ENCODE measurements at places on chromosomes 4 and X.

DNA sequence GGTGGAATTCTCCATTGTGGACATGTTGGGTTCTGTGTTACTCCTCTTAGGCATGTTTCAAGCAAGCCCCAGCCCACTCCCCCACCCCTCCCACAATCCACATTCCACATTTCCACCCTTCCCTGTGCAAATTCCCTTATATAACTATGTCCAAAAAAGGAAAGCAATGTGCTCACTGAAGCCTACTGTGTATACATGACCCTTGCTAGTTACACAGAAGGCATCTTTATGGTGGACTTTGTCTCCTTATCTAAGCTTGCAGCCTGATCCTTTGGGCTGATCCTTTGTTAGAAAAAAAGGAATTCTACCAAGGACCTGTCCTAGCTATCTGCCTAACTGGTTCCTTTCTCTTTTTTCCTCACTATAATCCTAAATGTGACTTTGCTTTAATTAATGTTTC lies 796.8 kb downstream of the NLGN4X start:
- no peak for DNase-seq

- peak; percentile 55 for DNase-seq
These were observed 531 bp upstream of the MANBA start for GRCh38 chr4:102761296-102761701.

GRCh38 chrX:17738737-17739535 lies 1.6 kb downstream of the SCML1 start:
- DNase-seq = no peak

DNA sequence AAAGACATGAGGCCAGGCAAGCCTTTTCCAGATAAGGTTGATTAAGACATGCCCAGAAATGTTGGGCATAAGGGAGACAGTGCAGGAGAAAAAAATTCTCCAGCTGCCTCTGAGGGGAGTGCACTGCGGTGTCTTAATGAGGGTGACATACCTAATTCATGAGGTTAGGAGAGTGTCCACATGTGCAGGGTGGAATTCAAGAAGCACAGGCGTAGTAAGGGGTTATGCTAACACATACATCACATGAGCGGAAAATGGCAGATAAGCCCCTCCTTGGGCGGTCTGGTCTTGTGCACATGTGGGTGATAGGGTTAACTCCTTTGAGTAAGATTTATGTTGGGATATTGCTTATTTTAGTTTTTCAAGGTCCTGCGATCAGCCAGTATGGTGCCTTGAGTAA lies 122.4 kb downstream of the PHKA2 start:
- no peak for DNase-seq

DNA sequence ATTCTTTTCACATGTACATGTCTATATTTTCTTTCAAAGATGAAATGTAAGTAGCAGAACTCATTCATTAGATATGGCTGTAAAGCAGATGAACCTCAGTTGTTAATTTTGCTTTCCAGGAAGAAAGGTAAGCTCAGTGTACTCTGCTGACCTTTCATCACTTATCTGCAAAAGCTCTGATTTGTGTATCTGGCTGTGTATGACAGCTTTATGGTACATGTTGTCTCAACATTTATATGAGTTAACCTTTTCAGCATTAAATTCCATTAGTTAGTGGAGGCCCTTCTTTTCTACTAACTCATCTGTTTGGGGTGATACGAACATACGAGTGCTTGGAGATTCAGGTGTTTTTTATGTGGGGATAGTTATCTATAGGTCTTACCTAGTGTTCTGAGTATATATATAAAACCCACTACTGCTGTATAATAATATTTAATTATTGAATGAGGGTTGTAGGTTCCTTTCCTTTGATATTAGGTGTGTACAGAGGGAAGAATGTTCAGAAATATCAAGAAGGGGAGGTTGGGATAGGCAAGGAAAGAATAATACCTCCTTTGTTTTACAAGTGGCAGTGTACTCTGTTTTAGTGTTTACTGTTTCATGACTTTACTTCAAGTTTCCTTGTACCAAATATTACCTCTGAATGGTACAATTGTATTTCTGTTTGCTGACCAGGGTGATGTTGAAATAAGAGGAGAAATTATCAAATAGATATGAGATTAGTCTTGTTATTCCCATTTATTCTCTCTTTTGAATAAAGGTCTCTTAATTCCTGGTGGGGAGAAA lies 395.5 kb downstream of the ARHGAP24 start:
- DNase-seq = no peak

DNA sequence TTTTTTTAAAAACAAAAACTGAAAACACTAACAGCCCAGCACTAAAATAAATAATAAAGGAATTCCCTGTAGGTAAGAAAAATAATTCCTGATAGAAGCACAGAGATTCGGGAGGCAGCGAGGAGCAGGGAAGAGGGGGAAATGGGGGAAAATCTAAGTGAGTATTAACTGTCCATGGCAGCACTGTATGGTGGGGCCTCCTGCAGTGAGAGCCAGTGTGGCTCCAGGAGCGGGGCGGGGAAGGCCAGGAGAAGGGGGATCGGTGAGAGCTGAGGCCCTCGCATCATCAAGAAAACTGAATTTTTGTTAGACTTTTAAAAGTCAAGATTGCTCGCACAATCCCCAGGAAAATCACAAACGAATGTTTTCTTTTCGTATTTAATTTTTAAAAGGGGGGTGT lies 14.1 kb downstream of the RNF212 start:
- DNase-seq = no peak

DNA sequence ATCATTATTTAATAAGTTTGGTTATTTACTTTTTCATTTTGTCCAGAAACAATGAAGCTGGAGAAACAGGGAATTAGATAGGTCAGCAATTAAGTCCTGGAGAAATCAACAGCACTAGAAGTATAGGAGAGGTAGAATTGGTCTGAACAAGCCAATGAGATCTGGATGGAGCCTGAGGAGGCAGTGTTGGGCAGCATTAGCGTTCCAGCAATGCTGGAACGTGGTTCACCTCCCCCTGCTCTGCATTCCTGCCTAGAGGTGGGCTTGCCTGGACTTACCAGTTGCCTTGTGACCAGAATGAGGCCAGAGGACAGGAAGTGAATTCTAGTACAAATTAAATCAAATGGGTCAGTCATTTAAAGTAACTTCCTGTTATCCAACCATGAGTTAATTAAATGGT lies 4.6 kb downstream of the RASSF6 start:
- DNase-seq = no peak

DNA sequence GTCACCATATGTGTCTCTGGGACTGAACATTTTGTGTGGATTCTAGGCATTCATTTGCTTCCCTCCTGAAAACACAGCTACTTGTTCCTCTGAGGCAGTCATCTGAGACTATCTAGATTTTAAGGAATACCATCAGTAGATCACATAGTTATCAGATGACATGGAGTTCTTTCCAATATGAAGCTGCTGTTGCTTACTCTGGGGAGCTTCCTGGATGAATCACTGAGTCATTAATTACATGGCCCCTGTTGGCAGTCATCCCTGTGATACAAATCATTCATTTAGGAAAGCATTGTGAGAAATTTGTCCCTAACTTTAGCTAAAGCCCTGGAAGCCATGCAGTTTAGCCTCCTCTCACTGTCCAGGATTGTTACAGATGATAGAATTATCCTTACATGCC lies 98.2 kb upstream of the ARSJ start:
- no peak for DNase-seq

DNA sequence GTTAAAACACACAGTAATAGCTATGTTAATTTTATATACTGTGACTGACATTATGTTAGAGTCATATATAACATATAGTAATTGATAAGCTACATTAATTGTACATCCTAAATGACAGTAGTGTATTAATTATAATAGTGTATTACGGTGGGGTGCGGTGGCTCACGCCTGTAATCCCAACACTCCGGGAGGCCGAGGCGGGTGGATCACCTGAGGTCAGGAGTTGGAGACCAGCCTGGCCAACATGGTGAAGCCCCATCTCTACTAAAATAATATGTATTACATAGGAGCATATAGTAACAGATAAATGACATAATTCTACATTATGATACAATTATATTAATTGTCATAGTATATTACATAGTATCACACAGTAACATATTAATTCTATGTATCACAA lies 12.2 kb downstream of the ASMTL start:
- DNase-seq = no peak

- DNase-seq = no peak
These were observed 362.4 kb downstream of the MID1IP1 start for GRCh38 chrX:39163581-39164126.

DNA sequence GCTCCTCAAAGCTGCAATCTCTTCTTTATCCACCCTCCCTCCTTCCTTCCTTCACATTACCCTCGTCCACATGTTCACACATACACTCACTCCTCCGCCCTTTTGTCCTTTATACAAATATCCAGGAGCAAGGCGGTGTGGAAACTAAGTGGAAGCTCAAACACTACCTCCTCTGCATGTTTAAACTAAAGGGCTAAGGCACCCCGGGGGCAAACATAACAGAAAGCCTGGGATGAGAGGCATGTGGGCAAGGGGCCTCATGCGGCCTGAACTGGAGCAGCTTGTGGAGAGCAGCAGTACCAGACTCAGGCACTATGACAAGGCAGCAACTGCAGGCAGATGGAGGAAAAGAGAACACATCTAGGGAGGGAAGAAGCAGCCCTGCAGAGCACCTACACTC lies 9.5 kb downstream of the MAB21L2 start:
- DNase-seq = no peak

DNA sequence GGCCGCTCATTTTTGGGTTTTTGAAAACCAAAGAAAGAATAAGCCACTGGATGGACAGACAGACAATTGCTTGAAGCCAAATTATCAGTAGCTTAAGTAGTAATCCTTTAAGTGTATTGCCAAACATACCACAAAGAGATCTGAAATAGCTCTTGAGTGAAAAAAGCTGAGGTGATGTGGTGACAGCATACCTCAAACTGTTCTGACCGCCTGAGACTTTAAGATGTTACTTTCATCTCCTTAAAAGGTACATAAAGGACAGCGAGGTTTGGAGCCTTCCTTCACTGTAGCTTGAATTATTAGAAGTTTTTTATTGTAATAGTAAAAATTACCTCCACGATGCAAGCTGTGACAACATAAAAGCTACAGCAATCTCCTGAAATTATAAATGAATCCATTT lies 271.5 kb upstream of the FAM241A start:
- no peak for DNase-seq

DNA sequence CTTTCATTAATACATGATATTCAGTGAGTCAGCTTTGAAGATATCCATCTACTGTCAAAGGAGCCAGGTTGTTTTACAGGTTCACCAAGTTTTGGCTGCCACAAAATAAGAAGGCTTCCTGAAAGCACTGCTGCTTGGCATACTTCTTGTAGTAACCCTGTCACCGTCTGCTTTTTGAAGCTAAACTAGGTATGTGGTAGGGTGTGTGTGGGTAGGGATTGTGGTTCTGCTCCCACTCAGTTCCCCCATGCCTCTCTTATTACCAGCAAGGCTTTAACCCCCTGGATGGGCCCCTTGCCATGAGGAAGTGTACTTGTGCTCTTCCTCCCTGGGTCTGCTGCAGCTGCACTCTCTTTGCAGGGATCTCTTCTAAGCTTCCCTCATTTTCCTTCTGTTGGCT lies 191.2 kb downstream of the BANK1 start:
- DNase-seq = no peak

GRCh38 chr4:6701371-6701770 lies 7.7 kb downstream of the S100P start:
- no peak for DNase-seq

- DNase-seq = no peak
These were observed 73.7 kb downstream of the TAF1 start for GRCh38 chrX:71439896-71440295.
